H4 (cell line): ENCODE measurements at places on chromosomes 16 and 17. TPM values are rescaled to one million over a fixed set of nuclear protein-coding genes. Genes with fewer than 3 reads are reported as not detected.

Gene ASIC2
- total RNA-seq = not detected in 2 replicates

Gene SMIM36
- total RNA-seq = not detected in 2 replicates

Gene SLC5A11
- 0.50 TPM in 1 of 2 replicates, not detected in the other for total RNA-seq

- DNase-seq = no peak
Observed at GRCh38 chr17:51914577-51914976, 243.9 kb downstream of the CA10 start.

GRCh38 chr17:80129006-80129565 is 17.8 kb downstream of the EIF4A3 start:
- no peak for DNase-seq

DNA sequence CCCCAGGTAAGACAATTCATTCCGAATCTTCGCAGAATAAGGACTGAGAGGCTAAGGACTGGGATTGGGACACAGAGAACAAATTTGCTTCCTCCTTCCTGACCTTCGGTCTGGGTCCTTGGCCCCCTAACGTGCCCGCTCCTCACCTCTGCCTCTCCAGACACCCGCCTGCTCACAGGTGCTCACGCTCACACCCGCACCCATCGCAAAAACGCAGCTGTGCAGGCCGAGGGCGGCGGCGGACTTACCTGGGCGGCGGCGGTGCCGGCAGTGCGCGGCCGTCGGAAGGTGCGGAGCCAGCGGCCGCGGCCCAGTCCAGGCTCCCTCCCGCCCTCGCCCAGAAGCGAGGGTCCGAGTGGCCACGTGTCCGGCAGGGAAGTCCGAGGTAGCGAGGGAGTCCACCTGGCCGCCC is 7.1 kb upstream of the HOXB9 start:
- no peak for DNase-seq

DNA sequence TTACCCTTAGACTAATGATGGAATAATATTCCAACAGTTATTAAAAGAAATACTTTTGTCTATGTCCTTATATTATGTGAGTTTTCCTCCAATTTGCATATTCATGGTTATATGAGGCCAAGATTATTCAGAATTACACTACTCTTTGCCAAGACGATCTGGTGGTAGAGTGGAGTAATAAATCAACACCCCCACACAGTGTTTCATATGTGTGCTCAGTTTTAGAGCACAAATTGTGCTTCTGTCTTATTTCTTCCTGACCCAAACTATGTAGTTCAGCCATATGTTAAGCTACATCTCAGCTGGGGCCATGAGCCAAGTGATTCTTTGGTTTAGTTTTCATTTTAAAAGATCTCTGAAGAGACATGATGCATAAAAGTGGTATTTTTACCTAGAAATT is 26.9 kb upstream of the PPM1E start:
- DNase-seq = no peak

- peak; percentile 6 for DNase-seq
Observed at GRCh38 chr17:76092526-76093413, 10.8 kb downstream of the EXOC7 start.

Gene SLC38A10
- total RNA-seq = 40.9 and 67.3 TPM in 2 replicates

DNA sequence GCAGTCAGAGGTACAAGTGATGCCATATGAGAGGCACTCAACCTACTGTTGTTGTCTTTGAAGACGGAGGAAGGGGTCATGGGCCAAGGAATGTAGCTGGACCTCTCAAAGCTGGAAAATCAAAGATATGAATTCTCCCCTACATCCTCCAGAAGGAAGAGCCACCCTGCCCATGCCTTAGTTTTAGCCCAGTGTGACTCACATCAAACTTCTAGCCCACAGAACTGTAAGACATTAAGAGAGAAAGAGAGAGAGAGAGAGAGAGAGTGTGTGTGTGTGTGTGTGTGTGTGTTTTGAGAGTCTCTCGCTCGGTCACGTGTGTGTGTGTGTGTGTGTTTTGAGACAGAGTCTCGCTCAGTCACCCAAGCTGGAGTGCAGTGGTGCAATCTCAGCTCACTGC is 87.1 kb downstream of the STX8 start:
- no peak for DNase-seq

DNA sequence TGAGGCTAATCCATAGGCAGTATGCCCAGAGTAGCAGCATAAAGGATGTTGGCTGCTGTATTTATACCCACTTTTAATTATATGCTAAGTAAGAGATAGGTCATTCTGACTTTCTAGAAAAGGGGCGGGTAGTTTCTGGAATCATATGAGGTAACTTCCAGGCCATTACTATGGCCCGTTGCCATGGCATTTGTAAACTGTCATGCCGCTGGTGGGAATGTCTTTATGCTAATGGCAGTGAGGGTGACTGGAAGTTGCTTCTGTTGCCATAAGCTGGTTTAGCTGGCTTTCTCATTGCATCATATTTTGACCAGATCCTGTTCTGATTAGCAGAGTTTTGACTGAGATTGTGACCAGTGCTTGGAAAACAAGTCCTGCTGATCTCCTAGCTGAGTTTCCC is 929.6 kb upstream of the CDH8 start:
- peak; percentile 62 for DNase-seq

GRCh38 chr17:80951121-80952090 is 40.2 kb upstream of the CHMP6 start:
- no peak for DNase-seq

DNA sequence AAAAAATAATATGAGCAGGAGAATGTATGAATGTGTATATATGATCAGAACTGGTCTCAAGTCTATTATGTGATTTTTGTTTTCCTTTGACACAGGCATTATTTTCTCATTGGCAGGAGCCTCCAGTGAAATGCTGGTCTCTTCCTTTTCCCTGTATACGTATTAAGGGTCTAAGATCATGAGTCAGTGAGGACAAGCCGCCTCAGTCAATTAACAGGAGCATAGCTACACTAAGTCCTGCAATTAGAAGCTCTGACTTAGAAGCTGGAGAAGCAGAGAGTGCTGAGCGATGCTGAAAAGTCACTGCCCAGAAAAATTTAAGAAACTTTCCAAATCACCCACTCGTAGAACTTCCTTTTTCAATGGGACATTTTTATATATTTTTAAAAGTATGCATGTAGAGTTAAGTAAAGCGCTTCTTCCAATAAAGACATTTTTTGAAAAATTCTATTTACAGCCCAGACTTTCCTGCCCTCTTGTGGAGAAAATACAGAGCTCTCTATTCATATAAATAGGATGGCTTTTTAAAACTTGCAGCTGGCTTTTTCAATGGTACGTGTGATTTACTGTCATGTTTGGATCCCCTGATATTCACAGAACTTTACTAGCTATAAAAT is 70.2 kb upstream of the PSMD7 start:
- DNase-seq = no peak

Gene RAB11FIP4
- total RNA-seq = 4.8 and 12.4 TPM in 2 replicates

- DNase-seq = peak; percentile 41
Observed at GRCh38 chr16:67546761-67547422, 15.4 kb upstream of the CTCF start.

DNA sequence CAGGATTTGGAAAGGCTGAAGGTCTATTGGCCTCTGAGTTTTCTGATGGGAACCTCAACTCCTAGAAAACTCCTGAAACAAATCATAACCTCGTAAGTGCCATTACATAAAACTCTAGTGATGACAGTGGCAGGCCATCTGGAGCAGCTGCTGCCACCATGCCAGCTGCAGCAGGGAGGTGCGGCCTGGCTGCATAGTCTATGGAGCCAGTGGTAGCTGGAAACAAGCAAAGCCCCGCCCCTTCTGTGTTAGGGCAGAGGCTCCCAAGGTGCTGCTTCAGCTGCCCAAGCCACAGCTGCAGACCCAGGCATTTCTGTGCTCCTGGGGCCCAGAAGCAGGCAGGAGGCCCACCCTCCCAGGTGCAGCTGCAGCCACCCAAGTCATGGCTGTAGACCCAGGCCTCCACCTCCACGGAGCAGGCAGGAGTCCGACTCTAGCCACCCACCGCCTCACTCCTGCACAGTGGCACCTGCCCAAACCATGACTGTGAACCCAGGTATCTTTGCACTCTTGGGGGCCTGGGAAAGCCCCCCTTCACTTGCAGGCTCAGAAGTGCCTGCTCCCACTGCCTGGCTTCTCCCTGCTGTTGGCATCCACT is 254.1 kb upstream of the KCNJ16 start:
- DNase-seq = no peak

Gene TMEM106A
- 1.7 and 2.4 TPM in 2 replicates for total RNA-seq

Gene BCO1
- total RNA-seq = 0.94 and 1.4 TPM in 2 replicates

DNA sequence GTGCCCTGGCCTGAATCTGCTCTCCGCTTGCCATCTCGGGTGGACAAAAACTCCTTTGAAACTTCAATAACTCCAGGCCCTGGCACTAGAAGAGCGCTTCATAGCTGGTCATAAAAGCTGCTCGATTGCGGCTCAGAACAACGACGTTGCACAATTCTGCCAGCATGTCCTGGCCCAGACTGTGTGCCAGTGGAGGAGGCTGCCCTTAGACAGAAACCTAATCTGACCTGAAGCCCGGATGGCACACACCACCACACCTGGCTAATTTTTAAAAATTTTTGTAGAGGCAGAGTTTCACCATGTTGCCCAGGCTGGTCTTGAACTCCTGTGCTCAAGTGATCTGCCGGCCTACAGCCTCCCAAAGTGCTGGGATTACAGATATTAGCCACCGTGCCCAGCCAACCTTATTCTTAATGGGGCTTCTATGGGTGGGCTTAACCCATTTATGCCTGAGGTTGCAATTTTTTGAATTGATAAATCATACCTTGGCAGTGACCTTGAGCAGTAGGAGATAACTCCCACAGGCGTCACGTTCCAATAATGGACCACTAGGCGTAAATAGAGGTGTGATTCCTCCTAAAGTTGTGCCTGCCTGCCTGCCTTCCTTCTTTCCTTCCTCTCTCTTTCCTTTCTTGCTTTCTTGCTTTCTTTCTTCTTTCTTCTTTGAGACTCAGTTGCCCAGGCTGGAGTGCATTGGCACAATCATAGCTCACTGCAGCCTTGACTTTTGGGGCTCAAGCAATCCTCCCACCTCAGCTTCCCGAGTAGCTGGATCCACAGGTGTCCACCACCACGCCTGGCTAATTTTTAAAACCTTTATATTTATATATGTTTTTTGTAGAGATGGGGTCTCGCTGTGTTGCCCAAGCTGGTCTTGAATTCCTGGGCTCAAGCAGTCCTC is 1.1 kb upstream of the PPL start:
- DNase-seq = no peak
